HFFc6 (cell line): ENCODE measurements at places on chromosomes 5 and 9. TPM values are rescaled to one million over a fixed set of nuclear protein-coding genes. Genes with fewer than 3 reads are reported as not detected.
A peak's percentile ranks its signal among the peaks of the same experiment; 100 is the strongest.

IRX4 gene
- not detected in 3 replicates for total RNA-seq

HRH2 gene
- not detected in 3 replicates for total RNA-seq

ARHGEF28 gene
- total RNA-seq, result 7.8 to 11.1 TPM (median 8.2 TPM) in 3 replicates

MAML1 gene
- 15.7 to 16.8 TPM (median 16.6 TPM) in 3 replicates for total RNA-seq

PELO gene
- 51.0 to 77.2 TPM (median 67.6 TPM) in 3 replicates for total RNA-seq

ORM2 gene
- not detected in 3 replicates for total RNA-seq

CAVIN4 gene
- 0.52 to 1.5 TPM (median 0.84 TPM) in 3 replicates for total RNA-seq

PLAC8L1 gene
- total RNA-seq, result 0.39 to 0.61 TPM in 2 of 3 replicates, not detected in the other

CD72 gene
- 0.44 to 1.4 TPM (median 0.48 TPM) in 3 replicates for total RNA-seq

PCDHGB6 gene
- 0.92 to 1.2 TPM (median 1.1 TPM) in 3 replicates for total RNA-seq

MAMDC4 gene
- total RNA-seq, result 2.3 to 4.0 TPM (median 3.0 TPM) in 3 replicates

ZFP37 gene
- 1.9 and 2.5 TPM in 2 replicates for total RNA-seq

LCN15 gene
- not detected in 3 replicates for total RNA-seq

CCL27 gene
- total RNA-seq, result 0.32 TPM in 1 of 3 replicates, not detected in the others

MAST4 gene
- total RNA-seq, result 3.7 and 6.8 TPM in 2 replicates

DNA sequence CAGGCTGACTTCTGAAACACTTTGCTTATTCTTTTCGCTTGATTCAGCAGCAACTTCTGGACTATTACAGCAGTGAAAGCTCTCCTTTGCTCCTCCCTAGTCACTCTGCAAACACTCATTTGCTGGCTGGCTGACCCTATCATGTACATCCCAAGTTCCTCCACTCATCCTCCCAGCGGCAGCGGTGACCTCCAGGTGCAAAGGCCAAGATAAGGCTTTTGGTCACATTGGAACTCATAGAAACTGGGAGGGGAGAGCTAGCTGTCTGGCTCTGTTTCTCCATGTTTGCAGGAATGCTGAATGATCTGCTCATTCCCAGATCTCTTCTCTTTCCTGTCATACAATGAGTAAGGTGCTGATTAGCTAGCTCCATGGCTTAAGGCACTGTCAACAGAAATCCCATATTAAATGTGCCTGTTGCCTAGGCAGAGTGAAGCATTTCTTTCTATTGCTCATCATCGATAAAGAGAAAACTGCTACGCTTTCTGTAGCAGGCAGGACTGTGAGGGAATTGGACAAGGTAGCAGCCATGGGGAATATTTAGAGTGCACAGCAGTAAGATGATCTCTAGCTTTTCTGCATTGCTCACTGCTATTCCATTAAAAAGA, 250.5 kb upstream of the PDE4D start:
- DNase-seq, result no peak

DNA sequence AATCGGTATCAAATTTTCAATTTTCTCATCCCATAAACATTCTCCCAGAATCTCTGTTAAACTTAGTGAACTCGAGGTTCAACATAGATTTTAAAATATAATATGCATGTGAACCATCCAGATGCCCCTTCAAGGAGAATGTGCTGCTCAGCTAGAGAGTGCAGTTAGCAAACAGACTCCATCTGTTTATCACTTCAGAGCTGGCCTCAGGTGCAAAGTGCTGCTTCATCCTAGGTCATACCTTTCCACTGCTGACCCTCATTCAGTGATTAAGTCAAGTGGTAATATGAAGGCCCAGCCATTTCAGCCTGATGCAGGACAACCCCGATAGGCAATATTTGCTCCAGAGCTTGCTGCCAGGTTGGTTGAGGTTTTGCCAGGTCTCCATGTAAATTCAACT, 339.0 kb upstream of the POU5F2 start:
- DNase-seq, result no peak

DNA sequence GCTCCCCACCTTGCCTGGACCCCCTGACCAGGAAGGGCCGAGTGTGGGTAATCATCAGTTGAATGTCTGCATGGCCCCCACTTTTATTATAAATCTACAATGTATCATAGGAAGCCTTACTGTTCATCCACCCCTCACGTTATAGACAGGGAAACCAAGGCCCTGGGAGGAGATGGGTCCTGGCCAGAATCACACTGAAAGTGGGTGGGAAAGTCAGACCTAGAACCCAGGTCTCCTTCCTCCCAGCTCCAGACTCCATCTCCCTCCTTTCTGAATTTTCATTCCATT, 17.1 kb downstream of the CD74 start:
- no peak for DNase-seq

- no peak for DNase-seq
Measured at GRCh38 chr9:82255481-82256176, 267.1 kb downstream of the SPATA31D1 start.

GRCh38 chr9:131997779-131998178, 81.9 kb downstream of the MED27 start:
- DNase-seq, result no peak

- DNase-seq, result peak; percentile 16
Measured at GRCh38 chr5:54115735-54116403, 194.5 kb downstream of the ARL15 start.

- no peak for DNase-seq
Measured at GRCh38 chr9:7536310-7536939, 263.2 kb downstream of the DMAC1 start.

DNA sequence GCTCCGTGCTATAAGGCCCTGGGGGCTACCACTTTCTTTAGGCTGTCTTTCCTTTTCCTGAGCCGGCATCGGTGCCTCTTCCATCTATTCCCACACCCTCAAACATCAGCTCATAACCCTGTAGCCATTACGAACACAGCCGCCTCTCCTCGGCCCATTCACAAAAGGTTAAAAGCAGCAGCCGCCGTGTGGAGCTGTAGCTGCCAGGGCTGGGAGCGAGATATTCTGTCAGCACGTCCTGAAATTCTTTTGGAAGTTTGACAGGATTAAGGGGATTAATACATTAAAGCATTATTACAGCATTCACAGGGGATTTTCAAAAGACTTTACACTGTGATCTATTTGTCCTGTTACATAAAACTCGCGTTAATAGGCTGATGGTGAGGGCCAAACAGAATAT, 428.2 kb downstream of the CDK5RAP2 start:
- no peak for DNase-seq

GRCh38 chr5:107719034-107719606, 48.4 kb upstream of the EFNA5 start:
- DNase-seq, result no peak

- no peak for DNase-seq
Measured at GRCh38 chr9:90985631-90986030, 184.0 kb downstream of the SYK start.

DNA sequence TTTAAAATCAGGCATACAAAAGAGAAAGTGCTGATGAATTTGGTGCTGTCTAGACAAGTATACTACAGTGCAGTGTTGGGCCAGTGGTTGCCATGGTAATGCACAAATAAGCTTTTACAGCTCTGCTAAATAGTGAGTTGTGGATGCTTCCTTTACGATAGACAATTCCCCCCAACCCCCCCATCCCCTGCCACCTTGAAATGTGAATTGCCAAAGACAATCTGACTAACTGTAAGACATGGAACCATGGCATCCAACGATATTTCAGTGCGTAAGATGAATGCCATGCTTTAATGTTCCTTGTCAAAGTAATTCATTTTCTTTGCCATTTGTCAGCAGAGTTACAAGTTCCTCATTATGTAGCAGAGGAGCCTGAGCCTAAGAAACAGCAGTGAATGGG, 91.5 kb upstream of the NREP start:
- no peak for DNase-seq

DNA sequence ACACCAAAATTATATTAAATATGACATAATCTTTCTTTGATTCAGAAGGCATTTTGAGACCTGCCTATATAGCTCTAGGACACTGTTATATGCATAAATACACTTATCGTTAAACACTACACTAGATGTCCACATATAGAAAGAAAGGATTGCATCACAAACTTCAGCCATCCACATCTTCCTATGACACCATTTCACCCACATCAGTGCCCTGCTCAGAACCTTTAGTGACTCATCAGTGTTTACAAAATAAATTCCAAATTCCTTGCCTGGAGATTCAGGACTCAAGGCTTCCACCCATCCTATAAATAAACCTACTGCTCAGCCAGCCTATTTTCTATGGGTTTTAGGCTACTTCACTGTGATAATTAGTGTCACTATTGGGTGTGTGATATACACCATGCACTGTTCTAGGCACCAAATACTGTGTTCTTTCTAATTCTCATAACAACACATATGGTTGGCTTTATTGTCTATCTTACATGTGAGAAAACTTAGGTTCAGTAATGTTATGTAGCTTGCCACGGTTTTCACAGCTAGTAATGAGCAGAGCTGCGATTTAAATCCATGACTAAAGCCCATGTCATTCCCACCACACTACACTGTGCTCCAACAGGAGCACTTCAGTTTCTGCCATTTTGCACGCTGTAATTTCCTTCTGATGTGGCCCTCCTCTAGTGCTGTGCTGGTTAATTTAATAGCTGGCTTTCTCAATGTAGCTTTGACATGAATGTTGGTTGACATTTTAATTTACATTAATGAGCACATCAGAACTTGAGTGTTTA, 103.3 kb downstream of the SREK1 start:
- peak; percentile 81 for DNase-seq

DNA sequence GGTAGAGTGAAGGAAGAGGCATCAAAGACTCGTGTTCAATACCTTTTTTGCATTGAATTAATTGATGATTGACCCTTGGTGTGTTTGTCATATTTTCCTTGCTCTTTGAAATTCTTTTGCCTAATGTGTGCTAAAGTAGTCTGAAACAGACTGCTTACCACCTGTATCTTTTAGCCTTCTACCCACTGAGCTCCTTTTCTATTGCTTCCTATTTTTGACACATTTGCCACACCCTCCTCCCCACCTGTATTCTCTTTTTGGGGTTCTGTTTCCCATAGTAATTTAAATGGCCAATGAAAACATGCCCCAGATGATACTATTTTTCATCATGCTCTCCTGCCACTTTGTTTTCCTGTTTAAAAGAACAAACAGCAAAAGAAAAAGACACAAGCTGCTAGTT, 78.5 kb downstream of the ZCCHC7 start:
- DNase-seq, result no peak
